ENCODE measurements at places on chromosomes 7 and 10.
A peak's percentile ranks its signal among the peaks of the same experiment; 100 is the strongest.

- DNase-seq = no peak
These were observed 295.8 kb upstream of the MTPN start for GRCh38 chr7:136272934-136273333.

- no peak for DNase-seq
These were observed 54.3 kb upstream of the NPY start for GRCh38 chr7:24229481-24230226.

DNA sequence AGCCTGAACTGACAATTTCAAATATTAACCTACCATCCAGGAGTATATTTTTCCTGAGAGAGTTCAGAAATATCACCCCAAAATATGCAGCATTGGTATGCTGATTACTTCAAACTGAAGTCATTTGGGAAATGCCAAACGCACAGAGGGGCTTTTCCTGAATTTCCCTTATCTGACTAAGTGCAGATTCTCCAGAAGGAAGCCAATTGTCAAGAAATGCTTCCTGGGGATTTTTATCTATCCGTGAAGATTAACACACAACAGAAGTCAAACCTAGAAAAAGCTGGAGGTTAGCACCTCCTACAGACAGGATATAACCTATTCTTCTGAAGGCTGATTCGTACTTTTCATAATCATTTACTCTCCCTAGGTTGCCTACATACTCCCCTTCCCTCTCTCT, 91.0 kb downstream of the AKR1D1 start:
- no peak for DNase-seq

DNA sequence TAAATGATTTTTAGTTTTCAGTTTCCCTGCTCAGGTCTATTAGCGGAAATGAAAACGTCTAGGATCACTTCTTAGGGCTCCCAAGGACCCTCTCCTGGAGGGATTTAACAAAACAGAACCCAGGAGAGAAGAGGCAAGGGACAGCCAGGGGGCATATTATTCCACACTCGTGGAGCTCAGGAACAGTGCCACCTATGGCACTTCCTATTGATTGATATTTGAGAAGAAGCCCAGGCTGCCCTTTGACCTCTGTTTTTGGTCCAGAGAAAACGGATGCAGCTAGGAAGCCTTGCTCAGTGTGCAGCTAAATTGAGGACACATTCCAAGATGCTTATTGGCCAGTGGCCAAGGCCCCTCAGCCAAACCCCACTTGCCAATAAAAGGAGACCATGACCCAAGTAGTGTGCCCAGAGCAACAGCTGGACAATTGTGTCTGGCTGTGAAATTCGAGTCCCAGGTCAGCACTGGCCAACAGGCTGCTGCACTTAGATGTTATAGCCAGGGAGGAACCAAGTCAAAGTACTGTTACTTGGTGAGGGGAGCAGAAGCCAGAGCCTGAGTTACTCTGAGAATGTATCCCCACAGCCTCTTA, 24.0 kb upstream of the GPNMB start:
- DNase-seq = no peak

GRCh38 chr7:157668884-157669767, 332.3 kb downstream of the DNAJB6 start:
- no peak for DNase-seq

DNA sequence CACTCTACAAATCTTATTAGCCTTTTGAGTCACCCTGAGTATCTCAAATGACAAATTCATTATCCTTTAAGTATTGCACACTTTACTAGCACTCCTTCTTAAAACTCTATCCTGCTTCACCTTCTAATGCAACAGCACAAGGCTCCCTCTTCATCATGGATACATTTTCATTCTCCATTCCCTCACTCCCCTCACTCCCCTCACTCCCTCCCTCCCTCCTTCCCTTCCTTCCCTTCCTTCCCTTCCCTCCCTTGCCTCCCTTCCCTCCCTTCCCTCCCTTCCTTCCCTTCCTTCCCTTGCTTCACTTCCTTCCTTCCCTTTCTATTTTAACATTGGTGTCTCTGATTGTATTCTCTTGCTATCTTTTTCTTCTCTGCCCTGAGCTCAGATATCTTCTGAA, 130.5 kb downstream of the PCLO start:
- DNase-seq = no peak

GRCh38 chr7:15352421-15353206, 209.2 kb downstream of the AGMO start:
- DNase-seq = no peak

DNA sequence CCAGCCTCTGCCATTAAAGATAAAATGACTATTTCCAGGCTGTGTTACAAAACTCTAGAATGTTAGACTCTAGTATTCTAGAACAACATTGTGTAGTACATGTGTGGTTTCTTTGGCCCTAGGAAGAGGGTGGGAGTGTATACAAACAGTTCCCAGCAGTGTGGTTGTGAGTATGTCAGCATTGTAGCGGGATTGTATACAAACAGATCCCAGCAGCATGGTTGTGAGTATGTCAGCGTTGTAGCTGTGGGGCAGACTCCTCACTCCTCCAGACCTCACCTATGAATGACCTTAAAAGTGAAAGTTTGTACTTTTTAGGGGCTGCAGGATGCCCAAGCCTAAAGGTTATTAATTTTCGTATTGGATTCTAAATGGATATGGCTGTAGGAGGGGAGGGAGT, 6.9 kb upstream of the ACSL5 start:
- DNase-seq = no peak

DNA sequence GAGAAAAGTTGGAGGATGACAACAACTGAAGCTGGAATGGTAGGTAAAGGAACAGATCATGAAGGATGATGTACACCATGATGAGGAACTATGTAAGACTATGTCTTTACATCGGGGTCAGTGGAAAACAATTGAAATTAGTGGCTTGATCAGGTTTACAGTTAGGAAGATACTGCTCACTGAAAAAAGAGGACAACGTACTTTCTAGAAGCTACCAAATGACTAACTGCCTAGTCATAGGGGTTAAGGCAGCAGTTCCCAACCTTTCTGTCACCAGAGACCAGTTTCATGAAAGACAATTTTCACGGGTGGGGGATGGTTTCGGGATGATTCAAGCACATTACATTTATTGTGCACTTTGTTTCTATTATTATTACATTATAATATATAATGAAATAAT, 91.6 kb upstream of the ANKRD1 start:
- DNase-seq = no peak

DNA sequence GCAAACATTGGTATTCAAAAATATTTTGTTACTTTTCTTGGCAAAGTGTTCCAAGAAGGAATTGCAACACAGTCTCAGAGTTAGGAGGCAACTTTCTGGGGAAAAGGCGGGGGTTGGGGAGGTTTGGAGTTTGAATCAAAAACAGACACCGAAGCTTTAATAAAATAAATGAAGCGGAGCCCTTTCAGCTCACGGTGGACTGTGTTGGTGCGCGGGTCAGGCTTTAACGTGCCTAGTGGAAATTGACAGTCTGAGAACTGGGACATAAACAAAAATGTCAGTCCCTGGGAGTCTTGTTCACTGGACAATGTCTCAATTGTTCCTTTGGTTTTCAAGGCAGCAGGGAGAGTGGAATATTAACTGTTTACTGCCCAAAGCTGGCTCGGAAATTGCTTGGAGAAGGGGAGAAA, 109.3 kb downstream of the TCF7L2 start:
- DNase-seq = no peak

DNA sequence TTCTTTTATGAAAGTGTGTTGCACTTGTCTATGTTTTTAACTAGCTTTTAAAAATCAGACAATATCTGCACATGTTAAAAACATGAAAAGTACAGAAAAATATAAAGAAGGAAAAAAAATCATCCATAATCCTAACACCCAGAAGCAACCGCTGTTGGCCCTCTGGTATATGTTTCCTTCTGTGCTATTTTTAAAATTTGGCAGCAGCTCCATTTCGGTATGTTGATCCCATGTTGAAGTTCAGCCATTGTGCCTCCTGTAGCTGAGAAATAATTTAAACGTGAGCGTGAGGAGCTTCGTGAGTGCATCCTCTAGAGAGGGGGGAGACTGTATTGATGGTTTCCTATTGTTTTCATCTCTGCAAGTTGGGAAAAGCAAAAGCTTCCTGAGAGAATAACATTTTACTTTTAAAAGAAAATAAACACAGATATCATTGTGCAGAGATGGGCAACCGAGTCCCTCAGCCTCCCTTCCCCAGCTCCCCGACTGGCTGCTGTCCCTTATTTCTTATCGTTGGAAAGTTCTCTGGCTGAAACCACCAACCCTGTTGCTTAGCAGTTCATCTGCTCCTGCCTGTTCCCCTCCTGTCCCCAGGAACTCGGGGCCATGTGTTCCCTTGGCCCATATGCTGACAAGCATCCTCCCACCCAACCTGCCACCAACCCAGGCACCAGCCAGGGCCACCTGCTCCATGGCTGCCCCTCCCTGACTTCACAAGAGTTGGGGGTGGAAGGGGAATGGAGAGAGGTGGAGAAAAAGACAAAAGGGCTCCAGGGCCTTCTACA, 499.1 kb upstream of the PODXL start:
- DNase-seq = no peak

DNA sequence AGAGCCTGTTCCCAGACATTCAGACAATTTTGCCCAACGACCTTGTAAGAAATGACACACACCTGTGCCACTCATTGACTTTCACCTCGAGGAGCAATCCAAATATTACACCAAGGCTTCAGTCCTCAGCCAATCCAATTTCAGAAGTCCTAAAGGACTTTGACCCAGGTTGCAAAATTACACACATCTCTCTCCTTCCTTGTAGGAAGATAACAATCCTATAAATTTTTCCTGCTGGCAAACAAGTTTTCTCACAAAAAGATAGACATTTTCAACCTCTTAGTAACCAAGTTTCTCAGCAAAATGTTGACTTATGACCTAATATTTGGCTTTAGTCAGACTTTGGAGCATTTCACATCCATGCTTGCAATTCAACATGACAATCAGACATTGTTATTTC, 745.0 kb downstream of the GRID1 start:
- no peak for DNase-seq

DNA sequence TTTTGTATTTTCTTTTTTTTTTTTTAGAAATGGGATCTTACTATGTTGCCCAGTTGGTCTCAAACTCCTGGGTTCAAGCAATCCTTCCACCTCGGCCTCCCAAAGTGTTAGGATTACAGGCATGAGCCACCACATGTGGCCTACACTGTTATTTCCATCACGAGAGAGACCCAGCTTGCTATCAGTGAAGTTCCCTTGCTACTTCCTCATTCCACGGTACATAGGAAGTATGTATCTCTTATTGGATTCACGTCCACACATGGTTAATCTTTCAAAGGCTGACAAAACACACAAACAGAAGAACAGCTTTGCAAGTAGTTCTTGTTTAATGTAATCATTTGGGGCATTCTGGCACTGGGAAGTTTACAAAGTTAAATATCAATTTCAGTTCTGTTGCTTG, 50.9 kb downstream of the DCLRE1A start:
- no peak for DNase-seq

- DNase-seq = peak; percentile 84
These were observed 193.2 kb downstream of the MYOF start for GRCh38 chr10:93288679-93289634.

GRCh38 chr7:137728426-137728825, 118.3 kb downstream of the DGKI start:
- DNase-seq = no peak

DNA sequence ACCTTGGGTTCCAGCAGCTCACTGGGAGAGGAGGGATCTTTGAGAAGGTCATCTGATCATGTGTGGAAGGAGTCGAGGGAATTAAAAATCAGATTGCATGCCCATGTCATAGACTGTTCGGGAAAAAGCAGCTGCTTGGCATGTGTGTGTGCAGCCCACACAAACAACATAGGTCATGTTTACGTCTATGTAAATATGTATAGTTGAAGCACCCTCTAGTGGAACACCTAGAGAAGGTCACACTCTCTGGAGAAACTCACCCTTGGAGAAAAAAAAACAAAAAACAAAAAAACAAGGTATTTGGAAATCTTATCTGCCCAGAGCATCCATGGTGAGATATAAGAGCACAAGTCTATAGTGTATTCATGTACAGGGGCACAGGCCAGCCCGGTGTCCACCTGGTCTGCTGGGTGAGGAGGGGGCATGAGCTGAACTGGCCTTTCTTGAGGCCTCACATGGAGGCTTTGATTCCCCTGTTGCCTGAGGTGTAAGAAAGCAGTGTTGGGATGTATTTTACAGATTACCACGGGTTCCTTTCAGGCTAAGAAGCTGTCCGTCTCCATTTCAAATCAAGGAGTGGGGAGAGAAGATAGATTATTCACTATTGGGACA, 98.0 kb downstream of the NPY start:
- no peak for DNase-seq

GRCh38 chr10:102426803-102427287, 5.5 kb downstream of the CUEDC2 start:
- no peak for DNase-seq

- no peak for DNase-seq
These were observed 146.7 kb downstream of the WNT2 start for GRCh38 chr7:117176206-117176605.

DNA sequence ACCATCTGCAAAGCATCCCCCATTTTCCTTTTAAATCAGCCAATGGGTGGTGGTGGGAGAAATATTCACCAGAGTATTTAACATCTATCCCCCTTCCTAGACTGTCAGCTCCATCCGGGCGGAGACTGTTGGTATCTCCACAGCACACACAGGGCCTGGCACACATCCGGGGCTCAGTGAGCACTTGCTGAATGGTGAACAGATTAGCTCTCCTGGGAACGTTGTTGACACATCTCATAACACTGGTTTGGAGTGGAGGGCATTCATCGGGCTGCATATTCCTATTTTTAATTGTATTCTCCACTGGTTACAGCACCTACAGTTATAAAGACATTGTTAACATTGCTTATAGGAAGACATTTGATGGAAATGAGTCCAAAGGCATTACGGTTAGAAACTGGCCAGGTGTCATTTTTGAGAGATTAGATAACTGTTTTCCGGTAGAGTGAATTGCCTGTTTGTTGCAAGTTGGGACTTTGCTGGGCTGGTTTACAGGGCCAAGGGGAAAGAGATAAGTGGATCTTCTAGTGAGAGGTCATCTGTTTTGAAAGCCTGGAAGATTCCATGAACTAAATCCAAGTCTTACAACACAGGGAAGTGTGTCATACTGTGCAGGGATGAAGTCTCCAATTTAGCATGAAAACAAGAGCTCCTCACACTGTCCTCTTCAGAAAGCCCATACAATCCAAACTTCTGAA, 101.8 kb downstream of the EGFR start:
- DNase-seq = no peak

GRCh38 chr10:22436526-22436892, 91.2 kb downstream of the SPAG6 start:
- no peak for DNase-seq

DNA sequence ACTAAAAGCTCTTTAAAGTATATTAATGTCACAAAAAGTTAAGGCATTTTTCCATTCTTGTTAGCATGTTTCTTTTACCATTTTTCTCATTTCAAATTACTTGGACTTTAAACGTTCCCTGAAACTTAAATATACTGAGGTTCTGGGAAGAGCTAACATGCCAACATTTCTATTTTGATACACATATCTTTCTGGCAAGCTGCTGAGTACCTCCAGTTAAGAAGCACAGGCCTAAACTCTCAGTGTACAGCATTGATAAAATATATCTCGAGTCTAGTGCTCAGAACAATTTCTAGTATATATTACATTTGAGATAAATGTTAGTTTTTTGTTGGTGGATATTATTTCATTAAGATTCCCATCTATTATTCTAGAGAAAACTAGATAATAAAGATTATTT, 612.9 kb upstream of the KCND2 start:
- no peak for DNase-seq

- no peak for DNase-seq
These were observed 21.9 kb downstream of the UNC5B start for GRCh38 chr10:71234004-71234894.

- DNase-seq = no peak
These were observed 4.9 kb upstream of the ZNF679 start for GRCh38 chr7:64223366-64223765.

- peak; percentile 38 for DNase-seq
These were observed 3.5 kb upstream of the EN2 start for GRCh38 chr7:155454183-155455112.

GRCh38 chr7:13880789-13881188, 108.7 kb downstream of the ETV1 start:
- no peak for DNase-seq

All from RWPE2 (cell line).